Stimulated activated CD8-positive, alpha-beta memory T cell treated with anti-CD3 and anti-CD28 coated beads, Interleukin-4, amount 100 ng/mL, for 4 hours (primary cell): ENCODE measurements at places on chromosomes 1 and 21.

GRCh38 chr1:95974586-95974985, 740.6 kb downstream of the RWDD3 start:
- no peak for DNase-seq

- DNase-seq, result no peak
Observed at GRCh38 chr1:63152572-63152971, 169.8 kb upstream of the FOXD3 start.

GRCh38 chr1:179541774-179542173, 34.0 kb downstream of the NPHS2 start:
- DNase-seq, result no peak

- no peak for DNase-seq
Observed at GRCh38 chr1:226821719-226822085, 48.7 kb upstream of the PSEN2 start.

- DNase-seq, result no peak
Observed at GRCh38 chr21:18373606-18374005, 30.0 kb downstream of the TMPRSS15 start.

- DNase-seq, result no peak
Observed at GRCh38 chr1:166165661-166166328, 1.0 kb downstream of the FAM78B start.

- DNase-seq, result no peak
Observed at GRCh38 chr1:175090780-175091179, 23.1 kb downstream of the TNN start.

DNA sequence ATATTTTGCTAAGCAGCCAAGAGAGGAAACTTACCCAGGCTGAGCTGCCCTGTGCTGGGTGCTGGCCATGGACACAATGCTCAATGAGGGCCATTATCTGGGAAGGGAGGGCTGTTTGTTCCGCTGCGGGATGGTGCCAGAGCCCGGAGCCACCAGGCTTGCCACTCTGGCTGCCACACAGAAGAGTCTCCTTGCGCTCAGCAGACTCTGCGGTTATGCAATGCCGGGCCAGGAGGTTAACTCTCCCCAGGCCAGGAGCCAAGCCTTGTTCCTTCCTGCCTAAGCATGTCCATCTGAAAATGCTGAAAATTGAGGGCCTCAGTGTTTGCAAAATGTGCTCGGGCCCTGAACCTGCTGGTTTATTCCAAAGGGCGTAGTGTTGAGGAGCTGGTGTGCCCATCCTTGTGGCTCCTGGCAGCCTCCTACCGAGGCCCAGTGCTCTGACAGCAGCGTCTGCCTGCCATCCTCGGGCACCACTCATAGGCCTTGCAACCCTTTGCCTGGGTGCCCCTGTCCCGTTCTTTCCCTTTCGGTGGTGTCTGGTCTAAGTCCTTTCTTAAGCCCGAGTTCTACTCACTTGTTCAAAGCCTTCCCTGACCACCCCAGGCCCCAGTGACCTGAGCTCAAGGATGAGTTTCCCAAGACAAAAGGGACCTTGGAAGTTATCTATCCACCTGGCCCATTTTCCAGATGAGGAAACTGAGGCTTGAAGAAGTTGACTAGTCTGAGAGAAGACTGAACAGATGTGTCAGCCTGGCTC, 133.8 kb upstream of the EDN2 start:
- no peak for DNase-seq

DNA sequence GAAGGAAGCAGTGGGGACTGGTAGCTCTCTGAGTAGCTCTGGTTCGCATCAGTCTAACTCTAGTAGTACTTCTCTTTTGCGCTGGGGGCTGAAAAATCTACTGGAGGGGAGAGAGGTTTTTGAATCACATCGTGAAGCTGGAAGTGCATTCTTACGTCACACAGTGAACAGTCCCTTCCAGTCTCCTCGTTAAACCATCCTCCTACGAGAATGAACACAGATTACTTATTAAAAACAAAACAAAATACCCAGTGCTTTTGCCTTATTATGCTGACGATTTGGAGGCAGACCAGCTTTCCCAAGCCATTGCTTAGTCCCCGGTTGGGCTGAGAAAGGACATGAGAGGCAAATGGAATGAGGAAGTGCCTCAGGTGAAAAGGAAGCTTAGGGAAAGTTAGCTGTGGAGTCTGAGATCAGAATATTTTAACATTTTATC, 16.1 kb downstream of the HUNK start:
- no peak for DNase-seq

DNA sequence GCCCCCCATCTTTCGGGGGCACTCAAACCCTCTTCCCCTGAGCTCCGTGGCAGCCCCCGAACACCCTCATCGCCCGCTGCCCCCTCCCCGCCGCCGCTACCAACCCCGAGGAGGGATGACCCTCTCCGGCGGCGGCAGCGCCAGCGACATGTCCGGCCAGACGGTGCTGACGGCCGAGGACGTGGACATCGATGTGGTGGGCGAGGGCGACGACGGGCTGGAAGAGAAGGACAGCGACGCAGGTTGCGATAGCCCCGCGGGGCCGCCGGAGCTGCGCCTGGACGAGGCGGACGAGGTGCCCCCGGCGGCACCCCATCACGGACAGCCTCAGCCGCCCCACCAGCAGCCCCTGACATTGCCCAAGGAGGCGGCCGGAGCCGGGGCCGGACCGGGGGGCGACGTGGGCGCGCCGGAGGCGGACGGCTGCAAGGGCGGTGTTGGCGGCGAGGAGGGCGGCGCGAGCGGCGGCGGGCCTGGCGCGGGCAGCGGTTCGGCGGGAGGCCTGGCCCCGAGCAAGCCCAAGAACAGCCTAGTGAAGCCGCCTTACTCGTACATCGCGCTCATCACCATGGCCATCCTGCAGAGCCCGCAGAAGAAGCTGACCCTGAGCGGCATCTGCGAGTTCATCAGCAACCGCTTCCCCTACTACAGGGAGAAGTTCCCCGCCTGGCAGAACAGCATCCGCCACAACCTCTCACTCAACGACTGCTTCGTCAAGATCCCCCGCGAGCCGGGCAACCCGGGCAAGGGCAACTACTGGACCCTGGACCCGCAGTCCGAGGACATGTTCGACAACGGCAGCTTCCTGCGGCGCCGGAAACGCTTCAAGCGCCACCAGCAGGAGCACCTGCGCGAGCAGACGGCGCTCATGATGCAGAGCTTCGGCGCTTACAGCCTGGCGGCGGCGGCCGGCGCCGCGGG, 837 bp downstream of the FOXD3 start:
- no peak for DNase-seq

GRCh38 chr1:69833536-69833935, 265.8 kb downstream of the LRRC7 start:
- no peak for DNase-seq

DNA sequence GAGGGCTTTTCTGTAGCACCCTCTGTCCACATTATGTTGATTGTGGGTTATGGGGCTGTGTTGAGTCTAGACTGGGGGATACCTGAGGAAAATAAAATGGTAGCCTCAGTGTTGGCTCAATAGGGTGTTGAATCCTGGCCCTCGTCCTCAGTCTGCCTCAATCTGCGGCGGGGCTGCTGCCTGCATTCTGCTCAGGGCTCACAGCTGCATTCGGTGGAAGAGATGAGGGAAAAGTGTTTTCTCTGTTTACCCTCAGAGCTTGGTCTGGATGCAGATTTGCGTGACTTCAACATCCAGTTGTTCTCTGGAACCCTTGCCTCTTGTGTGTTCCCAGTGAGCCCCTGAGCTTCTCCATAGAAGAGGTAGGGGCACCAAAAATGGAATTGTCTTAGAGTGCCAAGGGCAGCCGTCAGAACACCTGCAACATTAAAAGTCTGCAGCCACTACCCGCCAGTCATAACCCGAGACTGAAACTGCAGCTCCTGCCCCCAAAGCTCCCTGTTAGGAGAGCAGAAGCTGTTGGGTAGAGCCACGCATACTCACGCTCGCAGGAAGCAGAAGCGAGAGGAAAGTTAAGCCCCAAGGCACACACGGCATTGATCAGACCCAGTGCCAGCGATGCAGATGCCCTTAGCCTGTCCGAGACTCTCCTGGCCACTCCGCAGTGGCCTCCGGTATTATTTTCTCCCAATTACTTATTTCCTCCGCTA, 215.3 kb upstream of the C1orf174 start:
- no peak for DNase-seq

DNA sequence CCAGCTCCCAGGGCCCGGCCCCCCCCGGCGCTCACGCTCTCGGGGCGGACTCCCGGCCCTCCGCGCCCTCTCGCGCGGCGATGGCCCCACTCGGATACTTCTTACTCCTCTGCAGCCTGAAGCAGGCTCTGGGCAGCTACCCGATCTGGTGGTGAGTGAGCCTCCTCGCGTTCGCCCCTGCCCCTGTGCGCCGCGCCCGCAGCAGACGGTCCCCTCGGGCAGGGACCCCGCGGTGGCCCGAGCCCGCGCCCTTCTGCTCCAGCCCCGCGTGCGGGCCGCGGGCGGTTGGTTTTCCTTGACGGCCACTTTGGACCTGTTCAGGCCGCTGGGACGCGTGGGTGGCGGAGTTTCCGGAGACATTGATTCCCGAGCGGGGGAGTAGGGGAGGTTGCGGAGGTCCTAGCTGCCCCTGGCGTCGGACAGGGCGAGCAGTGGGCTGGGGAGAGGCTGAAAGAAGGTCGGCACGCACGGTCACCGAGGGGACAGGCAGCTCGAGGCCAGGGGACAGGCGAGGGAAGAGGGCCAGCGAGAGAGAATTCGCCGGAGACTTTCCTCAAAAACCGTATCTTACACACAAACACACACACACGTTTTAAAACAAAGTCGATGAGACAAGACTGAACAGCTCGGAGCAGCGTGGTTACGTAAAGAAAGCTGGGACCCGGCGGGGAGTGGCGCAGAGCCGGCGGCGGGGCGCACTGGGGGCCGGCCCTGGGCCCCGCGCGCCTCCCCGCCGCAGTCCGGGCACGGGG, 427 bp downstream of the WNT3A start:
- no peak for DNase-seq

DNA sequence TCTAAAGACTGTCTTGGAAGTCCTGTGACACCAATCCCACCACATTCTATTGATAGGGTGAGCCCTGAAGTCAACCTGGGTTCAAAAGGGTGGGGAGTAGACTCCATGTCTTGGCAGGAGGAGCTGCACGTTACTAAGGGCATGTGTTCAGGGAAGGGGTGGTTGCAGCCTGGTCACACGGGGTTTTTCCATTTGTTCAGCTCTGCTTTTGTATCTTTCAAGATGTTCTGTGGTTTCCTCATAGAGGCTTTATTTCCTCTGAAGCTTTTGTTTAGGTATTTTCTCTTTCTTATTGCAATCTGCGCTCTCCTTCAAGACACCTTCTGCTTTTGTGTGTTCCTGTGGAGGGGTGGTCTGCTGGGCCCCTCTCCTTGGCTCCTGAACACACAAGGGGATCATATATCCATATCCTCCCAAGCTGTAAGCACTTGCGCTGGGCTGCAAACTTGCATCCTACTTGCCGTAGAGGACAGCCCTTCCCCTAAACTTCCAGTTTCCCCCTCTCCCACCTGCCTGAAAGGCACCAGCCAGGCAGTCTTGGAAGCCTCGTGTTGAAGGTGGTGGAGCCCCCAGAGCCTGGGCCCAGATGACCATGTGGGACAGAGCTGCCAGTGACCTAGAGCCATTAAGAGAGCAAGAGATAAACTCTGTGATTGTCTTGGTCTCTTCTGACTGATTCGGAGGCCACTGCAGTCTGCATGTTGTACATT, 62.5 kb upstream of the TRAPPC10 start:
- DNase-seq, result no peak

- no peak for DNase-seq
Observed at GRCh38 chr21:25494804-25495203, 112.5 kb downstream of the MRPL39 start.

GRCh38 chr1:186792870-186793581, 35.7 kb upstream of the PLA2G4A start:
- no peak for DNase-seq

- DNase-seq, result no peak
Observed at GRCh38 chr1:2972011-2972878, 49.0 kb upstream of the ACTRT2 start.

DNA sequence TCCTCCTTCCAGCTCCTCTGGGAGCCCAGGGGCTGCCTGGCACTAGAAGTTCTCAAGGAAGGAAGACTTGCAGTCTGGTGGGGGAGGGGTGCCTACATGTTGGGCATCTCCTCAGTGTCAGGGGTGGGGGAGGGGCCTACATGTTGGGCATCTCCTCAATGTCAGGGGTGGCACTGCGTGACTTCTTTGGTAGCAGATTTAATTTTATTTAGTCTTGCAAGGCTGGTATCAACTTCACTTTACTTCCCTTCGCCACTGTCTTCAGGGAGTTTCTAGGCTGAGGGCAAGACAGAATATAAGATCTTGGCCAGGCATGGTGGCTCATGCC, 18.5 kb downstream of the ADORA1 start:
- DNase-seq, result no peak

DNA sequence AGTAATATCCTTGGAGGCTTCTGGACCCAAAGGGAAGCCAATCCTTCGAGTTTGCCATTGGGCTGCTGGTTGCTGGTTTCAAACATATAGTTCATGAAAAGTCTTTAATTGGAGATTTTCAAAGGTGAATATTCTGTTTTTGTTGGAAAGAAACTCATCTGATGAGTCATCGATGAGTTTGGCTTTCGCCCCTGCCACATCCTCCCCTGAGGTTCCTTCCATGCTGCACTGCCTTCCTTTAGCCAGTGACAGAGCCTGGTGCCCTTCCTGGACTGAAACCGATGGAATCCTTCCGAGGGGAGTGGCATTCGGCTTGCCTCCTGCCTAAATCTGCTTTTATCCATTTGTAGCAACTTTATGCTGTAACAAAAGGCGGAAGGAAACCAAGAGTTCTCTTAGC, 550.0 kb downstream of the KIF26B start:
- no peak for DNase-seq

DNA sequence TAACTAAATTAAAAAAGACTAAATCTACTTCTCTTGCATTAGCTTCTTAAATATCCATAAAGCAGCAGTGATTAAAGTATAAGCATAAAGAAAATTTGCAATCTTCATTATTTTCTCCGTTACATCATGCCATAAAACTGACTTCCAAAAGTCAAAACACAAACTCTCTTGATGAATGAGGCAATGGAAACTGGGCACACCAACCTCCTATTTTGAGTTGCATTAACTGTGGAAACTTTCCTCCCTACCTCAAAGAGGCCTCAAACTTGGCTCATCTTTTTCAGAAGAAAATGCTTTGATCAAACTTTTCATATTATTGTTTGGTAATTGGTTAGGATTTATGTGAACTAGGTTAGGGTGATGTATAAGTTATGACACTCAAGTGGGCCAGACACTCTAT, 4.1 kb upstream of the BTG3 start:
- DNase-seq, result no peak

DNA sequence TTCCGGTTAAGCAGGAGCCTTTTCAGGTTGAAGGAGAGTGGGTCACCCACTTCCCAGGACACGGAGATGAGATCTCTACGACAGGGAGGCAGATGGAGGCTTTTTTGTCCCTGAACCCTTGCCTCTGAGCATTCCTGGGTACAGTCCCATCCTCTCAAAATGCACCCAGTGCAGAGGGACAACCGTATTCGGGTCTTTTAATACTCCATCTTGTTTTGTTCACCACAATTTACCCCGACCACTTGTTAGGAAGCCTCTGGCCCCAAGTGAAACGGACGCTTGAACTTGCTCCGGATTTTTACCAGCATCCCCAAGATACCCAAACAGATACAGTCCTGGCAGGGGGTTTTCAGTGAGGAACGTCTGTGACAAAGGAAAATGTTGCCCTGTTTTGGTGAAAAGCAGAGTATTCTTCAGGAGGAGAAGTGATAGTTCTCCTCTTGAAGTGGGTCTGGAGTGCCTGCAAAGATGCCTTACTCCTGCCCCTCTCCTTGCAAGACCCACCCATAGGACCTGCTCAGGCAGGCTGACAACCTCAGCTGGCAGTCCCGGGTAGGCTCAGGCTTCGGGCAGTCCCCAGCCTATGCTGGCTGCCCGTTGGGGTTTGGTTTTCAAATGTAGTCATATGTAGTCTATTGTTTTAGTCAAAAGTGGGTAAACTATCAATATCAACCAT, 669 bp upstream of the ARL8A start:
- no peak for DNase-seq
